ENCODE measurements at places on chromosomes 11 and 22.

GRCh38 chr11:32894149-32894827 is 1.7 kb downstream of the QSER1 start:
- no peak for DNase-seq

- no peak for DNase-seq
Measured at GRCh38 chr11:15968461-15969130, 387.8 kb downstream of the SOX6 start.

GRCh38 chr11:7690648-7691047 is 15.6 kb downstream of the OVCH2 start:
- no peak for DNase-seq

DNA sequence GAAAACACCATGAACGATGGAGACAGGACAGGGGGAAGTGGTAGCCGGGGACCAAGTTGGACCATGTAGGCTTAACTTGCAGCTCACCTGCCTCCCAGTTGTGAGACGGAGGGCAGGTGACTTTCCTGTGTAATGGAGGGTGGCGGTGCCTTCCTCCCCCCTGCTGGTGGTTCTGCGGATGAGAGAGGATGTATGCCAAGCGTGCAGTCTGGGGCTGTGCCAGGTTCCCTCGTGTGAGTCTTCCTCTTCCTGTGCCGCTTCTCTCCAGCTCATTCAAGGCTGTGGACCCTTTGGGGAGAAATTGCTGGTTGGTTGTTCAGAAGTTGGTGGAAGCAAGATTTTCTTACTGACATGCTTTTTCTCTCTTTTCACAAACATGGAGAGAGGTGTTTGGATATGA is 35.1 kb downstream of the MPPED1 start:
- no peak for DNase-seq

DNA sequence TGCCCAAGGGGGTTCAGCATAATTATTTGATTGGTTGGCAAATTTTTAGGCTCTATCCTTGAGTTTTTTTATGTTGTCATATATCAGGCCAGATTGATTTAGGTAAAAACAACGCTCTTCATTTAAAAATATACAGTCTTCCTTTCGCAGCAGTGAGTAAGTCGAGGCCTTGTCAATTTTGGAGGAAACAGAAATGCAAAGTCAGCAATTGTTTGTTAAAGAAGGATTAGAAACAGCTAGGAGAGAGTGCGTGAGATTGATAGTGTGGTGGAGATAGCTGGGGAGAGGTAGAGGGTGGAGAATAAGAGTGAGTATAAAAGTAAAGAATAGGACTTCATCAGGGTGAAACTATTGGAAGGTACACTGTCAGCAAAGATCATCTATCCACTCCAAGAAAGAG is 830.8 kb downstream of the LUZP2 start:
- no peak for DNase-seq

DNA sequence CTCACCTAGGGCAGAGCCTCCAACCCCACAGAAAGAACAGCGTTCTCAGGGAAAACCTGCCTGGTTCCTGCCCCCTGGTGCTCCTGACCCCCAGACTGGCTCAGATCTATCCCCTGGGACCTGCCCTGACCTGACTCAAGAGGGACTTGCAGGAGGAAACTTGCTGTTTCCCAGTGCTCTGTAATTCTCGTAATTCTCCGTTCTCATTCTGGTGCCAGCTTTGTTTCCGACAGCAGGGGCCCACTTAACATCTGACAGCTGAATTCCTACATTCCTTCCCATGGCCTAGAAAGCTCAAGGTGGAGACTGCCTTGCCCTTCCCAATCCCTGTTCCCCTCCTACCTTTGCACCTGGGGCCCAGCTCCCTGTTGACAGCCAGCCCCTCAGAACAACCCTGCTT is 12.5 kb upstream of the CSF2RB start:
- no peak for DNase-seq

GRCh38 chr22:44289414-44290171 is 23.2 kb downstream of the SHISAL1 start:
- no peak for DNase-seq

- DNase-seq, result no peak
Measured at GRCh38 chr11:67284811-67285540, 4.1 kb upstream of the ANKRD13D start.

DNA sequence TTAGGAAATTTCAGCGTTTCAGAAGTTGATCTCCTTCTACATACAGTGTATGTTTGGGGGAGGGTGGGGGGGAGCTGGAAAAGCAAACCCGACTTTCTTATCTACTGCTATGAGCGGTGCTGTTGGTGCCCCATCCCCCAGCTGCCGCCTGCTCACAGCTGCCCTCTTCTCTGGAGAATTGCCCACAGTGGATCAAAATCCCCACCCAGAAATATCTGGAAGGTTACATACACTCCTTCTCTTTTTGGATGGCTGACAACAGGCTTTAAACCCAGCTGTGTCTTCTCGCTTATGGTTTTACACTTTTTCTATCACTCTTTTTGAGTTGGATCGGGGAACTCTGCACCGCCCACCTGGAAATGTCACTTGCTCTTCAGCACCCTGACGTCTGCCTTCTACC is 56.4 kb downstream of the DHCR7 start:
- DNase-seq, result no peak

DNA sequence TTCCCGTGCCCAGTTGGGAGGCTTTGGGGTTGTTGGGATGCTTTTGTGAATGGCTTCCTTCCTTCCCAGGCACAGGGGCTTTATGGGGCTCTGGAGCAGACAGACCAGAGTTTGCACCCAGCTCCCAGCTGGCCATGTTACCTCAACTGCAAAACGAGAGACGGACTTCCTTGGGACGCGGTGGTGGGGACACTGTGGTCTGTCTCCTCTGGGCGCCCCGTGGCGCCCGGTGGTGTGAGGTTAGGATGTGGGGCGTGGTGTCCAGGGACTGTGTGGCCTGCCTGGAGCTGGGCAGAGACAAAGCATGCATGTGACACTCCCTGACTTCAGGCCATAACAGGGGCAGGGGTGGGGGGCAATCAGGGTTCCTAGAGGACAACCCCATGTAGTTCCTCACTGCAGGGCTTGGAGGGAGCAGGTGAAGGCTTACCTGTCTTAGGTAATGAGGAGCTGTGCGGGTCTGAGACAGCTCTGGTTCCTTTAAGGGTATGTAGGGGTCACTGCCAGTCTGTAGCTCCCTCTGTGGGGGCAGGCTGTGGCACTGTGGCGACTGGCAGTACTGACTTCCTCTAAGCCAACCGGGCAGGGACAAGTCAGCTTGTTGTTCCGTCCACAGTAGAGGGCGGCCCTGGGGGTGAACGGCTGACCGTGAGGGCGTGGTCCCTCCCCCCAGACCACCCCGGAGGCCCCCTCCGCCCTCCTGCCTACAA is 14.4 kb downstream of the KCNQ1 start:
- DNase-seq, result no peak

GRCh38 chr22:40157330-40157945 is 20.3 kb upstream of the TNRC6B start:
- no peak for DNase-seq

GRCh38 chr11:76768088-76768908 is 14.9 kb upstream of the TSKU start:
- no peak for DNase-seq

DNA sequence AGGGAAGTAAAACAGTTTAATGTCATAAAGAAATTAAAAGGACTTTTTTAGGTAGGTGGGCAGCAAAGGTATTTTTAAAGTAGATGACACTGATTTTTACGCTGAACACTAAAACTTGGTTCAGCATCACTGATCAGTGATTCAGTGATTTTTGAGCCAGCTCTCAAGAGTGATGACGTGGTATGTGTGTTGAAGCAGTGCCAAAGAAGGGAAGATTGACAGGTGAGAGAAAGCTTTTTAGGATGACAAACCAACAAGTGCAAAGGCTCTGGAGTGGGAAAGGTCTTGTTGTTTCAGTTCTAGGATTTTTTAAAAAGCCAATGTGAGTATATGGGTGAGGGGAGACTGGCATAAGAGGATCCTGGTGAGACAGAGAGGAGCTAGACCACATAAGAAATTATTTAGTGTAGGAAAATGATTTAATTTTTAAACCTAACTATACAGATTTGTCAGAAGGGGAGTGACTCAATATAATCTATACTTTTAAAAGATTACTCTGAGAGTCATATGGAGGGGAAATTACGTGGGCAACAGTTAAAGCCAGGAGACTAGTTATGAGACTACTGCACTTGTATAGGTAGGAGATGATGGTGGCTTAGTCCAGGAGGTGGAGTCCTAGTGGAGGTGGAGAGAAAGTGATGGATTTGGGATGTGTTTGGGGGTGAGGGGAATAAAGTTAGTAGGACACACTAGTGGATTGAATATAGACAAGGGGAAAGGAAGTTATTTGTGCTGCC is 17.6 kb upstream of the CALCB start:
- DNase-seq, result no peak

DNA sequence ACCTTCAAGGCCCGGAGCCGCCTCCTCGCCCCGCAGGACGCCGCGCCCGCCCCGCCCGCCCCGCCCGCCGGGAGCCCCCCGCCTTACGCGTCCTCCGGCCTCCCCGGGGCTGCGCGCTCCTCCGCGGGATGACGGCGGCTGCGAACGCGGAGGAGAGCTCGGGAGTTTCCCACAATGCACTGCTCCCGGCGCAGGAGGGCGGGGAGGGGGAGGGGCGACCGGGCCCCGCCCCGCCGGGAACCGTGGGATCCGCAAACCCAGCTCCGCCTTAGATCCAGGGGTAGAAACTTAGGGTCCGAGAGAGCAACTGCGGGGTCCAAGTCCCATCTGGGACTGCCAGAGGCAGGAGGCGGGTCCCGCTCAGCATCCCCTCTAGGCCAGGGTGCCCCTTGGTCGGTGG is at the start of gene CEND1:
Gene CEND1 (minus strand): TSS at position 148 of the 400 bp plus-strand sequence. CDS start 1,514 bp downstream, outside the sequence.
- DNase-seq, result no peak

DNA sequence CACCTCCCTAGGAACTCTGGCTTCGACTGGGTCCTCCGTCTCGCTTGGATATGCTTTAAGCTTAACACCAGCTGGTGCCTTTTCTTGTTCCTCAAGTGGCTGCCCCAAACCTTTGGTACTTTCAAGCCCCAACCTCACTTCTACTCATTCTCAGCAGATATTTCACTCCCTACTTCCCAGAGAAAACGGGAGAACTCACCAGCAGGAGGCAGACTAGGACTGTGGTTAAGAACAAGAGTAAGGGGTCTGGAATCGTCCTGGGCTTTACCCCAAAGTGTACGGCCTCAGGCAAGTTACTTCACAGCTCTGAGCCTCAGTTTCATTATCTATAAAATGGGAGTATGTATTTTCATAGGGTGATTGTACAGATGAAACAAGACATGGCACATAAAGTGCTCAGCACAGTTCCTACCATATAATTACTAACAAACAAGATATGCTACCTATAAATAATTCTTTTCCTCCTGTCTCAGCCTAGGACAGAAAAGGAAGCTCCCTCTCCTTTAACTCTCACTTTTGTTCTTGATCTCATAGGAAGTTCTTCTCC is 37.8 kb downstream of the PAMR1 start:
- no peak for DNase-seq

DNA sequence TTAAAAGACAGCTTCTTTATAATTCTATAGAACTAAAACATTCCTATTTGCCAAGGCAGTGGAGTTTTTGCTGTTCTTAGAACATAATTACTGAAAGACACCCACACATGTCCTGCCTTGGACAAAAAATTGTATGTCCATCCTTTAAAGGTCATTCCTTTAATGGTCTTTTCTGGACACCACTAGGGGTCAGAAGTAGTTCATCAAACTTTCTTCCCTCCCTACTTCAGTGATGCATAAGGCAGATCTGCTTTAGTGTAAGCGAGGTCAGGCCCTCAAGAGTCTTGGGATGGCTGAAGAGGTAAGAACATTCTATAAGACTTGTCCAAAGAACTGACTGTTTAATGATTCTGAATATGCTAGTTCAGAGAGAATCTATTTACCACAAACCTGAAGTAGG is 4.3 kb upstream of the OR51V1 start:
- no peak for DNase-seq

DNA sequence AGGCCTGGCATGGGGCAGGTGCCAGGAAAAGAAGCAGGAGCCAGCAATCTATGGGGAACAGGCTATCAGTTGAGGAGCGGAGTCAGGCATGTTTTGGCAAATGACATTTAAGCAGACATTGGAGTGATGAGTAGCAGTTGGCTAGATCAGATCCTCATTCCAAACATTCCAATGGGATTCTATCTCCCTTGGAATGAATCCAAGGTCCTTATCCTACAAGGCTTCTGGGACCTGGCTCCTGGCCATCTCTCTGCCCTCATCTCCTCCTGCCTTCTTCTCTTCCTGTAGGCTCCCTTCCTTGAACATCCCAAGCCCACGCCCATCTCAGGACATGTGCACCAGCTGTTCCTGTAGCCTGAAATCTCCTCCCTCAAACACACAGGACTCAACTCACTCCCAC is 1074.5 kb downstream of the TBC1D22A start:
- no peak for DNase-seq

GRCh38 chr22:42632096-42632495 is 8.3 kb downstream of the ATP5MGL start:
- no peak for DNase-seq

- no peak for DNase-seq
Measured at GRCh38 chr11:20479513-20479912, 92.0 kb downstream of the PRMT3 start.

GRCh38 chr11:33618351-33618710 is 82.3 kb downstream of the C11orf91 start:
- no peak for DNase-seq

GRCh38 chr22:39148727-39149535 is 3.5 kb downstream of the CBX7 start:
- DNase-seq, result no peak

DNA sequence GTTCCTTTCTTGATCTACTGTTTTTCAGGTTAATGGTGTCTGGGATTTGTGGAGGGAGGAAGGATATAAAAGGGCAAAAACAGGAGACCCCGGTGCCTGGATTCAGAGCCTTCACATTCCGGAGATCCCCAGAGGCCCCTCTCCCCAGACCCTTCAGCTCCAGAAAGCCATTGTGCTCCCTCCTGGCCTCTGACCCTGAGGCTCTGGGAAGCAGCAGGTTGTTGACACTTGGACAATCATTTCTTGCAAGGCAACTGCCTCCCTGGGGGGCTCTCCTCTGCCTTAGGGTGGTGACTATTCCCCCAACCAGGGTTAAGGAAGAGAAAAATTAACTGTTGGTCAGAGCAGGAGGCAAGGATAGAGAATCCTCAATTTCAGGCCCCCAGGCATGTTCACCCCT is 86.9 kb upstream of the NNMT start:
- no peak for DNase-seq

- DNase-seq, result no peak
Measured at GRCh38 chr11:68212421-68213134, 518 bp downstream of the KMT5B start.

- DNase-seq, result no peak
Measured at GRCh38 chr11:118194835-118195627, 18.6 kb upstream of the SCN2B start.

DNA sequence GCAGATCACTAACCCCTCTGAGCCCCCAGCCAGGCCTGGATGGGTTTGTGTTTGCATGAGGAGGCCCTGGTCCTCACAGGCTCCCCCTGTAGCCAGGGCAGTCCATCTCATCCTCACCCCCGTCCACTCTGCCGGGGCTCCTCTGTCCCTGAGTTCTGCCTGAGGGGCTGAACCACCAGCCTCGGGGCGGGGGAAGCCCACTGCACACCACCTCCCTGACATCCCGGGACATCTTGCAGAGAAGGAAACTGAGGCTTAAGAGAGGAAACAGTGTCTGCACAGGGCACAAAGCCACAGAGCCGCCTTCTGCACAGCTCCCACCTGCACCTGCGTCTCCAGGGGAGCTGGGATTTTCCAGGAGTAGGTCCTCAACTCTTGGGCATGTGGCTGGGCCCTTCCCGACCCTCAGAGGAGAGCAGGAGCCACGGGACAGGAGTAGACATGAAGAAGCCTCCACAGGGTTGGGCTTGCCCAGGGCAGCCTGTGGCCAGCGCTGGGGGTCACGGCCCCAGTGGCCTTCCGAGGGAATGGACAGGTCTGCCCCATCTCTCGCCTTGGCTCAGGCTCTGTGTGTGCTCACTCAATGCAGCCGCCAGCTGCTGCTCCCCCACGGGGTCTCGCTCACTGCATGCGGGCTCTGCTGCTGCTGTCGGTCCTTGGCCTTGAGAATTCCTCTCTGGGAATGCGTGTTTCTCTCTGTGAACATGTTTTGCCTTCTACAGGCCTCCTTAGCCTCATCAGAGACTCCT is 45.4 kb upstream of the CCDC188 start:
- DNase-seq, result no peak

Measured in esophagus squamous epithelium (tissue), 5 donors.